ENCODE measurements at places on chromosomes 1 and 21.
A peak's percentile ranks its signal among the peaks of the same experiment; 100 is the strongest.

DNA sequence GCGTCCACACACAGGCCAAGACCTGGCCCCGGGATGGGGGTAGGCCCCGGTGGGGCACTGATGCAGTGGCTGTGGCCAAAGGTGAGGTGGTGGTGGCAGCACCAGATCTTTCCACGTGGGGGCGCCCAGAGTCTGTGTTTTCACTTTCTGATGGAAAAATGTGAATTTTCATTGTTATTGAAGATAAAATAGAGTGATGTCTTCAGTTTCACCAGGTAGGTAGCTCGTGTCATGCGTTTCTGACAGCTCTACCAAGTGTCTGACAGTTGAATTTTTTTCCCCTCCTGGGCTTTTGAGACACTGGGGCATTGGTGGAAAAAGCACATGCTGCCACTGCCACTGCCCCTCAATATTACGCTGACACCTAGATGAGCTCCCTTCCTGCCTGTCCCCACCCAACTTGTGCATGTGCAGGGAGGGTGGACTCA is 40.0 kb upstream of the MAGOH start:
- DNase-seq = peak; percentile 50

GRCh38 chr21:38775733-38776132 is 30.0 kb upstream of the ETS2 start:
- DNase-seq = no peak

DNA sequence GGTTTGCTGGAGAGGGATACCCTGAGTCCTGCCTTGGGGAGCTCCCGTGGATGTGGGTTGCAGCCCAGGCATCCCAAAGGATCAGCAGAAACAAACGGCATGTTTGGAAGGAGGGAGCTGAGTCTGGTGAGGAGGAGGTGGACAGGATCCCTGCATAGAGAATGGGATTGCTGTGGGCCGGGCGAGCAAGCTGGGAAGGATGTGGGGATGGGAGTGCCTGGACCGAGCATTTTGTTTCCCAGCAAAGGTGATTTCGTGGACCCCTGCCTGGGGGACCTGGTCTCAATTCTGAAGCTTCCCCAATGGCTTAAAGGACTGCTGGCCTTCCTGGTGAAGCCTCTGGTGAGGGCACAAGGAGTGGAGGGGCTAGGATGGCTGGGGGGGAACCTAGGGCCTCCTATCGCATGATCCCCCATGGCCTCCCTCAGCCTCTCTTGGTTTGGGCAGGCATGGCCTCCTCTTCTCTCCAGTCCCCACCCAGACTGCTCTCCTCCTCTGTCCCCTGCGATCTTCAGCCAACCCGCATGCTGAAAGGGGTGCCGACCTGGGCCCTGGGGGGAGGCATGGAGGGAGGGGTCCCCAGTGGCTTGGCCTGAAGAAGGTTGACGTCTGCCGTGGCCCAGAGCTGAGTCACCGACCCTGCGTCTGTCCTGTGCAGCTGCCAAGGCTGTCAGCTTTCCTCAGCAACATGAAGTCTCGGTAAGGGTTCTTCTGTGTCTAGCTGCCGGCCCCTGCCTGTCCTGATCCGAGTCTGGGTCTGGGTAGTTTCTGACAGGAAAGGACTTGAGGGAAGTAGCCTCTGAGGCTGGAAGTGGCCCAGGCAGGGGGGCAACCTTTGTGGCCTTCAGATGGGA is 16.3 kb downstream of the FAAH start:
- no peak for DNase-seq

DNA sequence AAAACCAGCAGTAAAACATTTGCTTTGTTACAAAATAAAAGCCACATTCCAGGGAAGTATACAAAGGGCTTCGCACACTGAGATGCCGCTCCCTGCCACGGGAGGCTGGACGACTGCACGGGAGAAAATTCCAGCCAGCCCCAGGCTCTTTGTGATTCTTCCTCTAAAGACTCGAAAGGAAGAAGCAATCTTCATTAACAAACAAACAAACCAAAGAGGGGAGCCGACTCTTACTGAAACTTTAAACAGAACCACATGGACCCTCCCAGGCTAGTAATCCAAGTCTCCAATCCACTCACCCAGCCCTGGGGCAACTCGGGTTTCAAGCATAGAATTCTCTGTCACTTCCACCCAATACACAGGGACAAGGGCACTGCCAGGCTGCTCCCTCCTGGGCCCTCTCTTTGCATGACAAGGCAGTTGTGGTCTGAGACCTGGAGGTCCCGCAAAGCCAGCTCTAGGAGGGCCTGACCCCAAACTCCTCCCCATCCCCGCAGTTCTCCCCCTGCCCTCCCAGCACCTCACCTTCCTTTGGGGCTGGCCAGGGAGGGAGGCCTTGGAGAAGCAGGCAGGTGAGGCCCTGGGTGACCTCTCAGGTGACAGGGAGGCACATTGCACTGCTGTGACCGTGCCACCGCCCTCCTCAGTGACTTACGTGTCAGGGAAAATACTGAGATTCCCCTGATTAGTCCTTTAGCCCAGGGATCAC is 26.6 kb upstream of the COL18A1 start:
- DNase-seq = peak; percentile 14

DNA sequence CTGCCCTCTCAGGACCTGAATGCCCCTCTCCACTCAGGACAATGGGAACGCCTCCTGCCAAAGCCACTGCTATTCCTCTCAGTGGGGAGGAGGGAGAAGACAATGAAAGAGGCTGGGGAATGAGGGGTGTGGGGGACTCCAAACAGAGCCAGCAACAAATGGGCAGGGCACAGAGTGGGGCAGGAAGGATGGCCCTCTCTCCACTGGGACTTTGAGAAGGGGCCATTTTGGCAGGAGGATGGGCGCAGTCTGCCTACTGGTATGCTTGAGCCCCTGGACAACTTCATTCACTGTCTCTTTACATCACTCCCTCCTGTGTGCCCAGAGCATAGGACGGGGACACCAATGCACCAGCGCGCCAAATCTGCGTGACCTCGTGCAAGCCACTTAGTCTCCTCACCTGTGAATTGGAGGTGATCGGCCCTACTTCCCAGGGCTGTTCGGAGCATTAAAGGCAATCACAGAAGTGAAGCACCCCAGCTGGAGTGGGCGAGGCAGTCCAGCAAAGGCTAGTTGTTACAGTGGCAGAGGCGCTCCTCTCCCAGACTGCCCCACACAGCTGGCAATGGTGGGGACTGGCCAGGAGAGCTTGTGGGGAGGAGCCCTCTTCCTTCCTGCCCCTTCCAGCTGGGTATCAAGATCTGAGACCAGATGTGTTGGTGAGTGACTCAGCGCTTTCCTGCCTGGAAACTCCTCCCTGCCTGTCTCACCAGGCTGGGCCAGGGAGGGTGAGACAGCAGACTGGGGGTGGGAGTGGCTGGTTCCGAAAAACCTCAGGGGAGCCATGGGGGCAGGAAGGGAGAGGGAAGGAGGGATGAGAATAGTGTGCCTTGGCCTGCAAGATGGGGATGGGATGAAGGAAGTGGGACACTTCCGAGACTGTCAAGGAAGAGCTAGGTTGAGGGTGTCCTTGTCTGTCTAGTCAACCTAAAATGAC is 22.4 kb upstream of the SYNC start:
- peak; percentile 28 for DNase-seq

GRCh38 chr1:38613996-38614395 is 245.6 kb downstream of the RRAGC start:
- no peak for DNase-seq

GRCh38 chr1:119321666-119322419 is 46.7 kb upstream of the HAO2 start:
- DNase-seq = no peak

GRCh38 chr21:24255591-24255990 is 1351.7 kb downstream of the MRPL39 start:
- DNase-seq = no peak

- no peak for DNase-seq
Observed at GRCh38 chr21:38494703-38495102, 3.6 kb downstream of the ERG start.

- no peak for DNase-seq
Observed at GRCh38 chr1:214720561-214720960, 117.6 kb downstream of the CENPF start.

GRCh38 chr1:74715236-74715502 is 17.7 kb downstream of the CRYZ start:
- DNase-seq = no peak

DNA sequence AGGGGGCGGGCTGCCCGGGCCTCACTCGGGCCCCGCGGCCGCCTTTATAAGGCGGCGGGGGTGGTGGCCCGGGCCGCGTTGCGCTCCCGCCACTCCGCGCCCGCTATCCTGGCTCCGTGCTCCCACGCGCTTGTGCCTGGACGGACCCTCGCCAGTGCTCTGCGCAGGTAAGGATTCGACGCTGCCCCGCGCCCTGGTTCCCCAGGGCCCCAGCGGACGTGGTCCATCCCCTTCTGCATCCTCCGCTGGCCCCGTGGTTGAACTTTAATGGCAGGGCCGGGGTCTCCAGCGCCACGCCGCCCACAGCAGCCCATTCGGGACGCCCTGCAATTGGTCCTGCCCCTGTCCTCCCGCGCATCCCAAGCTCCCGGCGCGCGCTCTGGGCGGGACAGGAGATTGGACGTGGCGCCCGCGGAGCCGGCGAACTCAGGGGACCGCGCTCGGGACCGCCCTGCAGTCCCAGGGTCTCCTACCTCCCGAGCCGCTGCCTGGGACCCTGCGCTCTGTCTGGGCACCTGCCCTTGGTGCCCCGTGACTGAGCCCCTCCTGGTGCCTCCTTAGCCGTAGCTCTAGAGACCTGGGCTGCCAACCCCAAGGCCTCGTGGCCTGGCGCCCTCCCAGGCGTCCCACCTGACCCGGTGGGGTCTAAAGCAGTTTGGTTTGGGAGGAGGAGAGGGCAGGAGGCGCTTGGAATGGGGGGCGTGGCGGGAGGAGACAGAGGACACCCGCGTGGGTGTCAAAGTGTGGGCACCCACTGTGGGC is at the start of gene ALPL:
TSS of gene ALPL (plus strand) at position 73 of the 762 bp plus-strand sequence. CDS start 44,659 bp downstream, outside the sequence.
- DNase-seq = no peak

DNA sequence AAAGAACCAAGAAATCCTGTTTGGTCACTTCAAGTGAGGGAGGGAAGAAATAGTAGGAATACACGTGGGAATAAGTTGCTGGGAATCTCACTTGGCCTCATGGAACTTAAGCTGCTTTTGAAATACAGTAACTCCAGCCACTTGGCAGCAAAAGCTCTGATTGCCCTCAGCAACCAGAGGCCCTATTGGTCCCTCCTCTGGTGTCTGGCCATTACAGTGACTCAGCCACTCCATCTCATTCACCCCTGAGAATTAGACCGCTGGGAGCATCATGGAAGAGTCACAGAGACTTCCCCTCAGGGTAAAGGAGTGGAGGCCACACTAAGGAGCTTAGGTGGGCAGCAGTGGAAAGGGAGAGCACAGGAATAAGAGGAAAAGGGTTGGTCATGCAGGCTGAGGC is 99.6 kb downstream of the ELAVL4 start:
- DNase-seq = no peak

GRCh38 chr1:107682467-107682866 is 282.5 kb downstream of the VAV3 start:
- DNase-seq = no peak

DNA sequence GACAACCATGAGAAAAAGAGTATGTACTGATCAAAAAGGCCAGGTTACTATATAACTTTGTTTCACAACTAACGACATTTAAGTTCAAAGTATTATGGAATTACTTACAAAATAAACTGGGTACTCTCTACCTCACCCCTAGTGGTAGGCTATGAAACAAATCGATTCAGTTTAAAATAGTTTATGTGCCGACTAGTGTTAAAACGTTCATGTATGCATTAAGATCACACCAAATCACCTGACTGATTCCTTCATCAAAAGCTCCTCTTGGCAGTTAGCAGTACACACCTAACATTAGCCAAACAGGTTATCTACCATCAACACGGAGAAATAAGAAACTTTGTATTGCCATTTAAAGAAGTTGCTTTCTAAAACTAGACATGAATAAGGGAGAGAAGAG is 137.1 kb downstream of the AKT3 start:
- DNase-seq = no peak

DNA sequence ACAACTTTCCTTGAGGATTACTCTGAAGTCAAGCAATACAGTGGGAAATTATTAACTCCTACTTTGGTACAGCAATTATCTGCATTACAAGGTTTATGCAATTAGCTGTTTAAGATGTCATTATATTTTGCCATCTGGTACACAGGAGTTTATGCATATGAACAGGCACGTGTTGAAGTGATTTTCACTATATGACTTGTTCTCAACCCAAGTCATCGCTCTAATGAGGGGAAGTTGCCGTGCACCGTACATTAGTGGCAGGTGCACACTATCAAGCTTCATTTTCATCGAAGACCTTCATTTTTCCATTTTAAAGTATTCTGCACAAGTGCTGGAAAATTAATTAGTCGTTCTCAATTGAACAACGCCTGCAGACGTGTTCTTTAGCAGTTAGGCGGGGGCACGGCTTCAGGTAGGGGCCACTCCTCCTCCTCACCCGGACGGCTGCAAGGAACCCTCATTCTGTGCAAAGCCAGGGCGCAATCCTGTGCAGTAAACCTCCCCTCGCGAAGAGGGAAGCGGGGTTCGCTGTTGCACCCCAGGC is 39.8 kb upstream of the NFIA start:
- no peak for DNase-seq
